Fibroblast of villous mesenchyme (primary cell): ENCODE measurements at places on chromosomes 16 and 17. TPM values are rescaled to one million over a fixed set of nuclear protein-coding genes. Genes with fewer than 3 reads are reported as not detected.

The HEATR3 gene
- 31.2 and 34.5 TPM in 2 replicates for total RNA-seq

The EFNB3 gene
- total RNA-seq = 0.32 and 0.43 TPM in 2 replicates

DNA sequence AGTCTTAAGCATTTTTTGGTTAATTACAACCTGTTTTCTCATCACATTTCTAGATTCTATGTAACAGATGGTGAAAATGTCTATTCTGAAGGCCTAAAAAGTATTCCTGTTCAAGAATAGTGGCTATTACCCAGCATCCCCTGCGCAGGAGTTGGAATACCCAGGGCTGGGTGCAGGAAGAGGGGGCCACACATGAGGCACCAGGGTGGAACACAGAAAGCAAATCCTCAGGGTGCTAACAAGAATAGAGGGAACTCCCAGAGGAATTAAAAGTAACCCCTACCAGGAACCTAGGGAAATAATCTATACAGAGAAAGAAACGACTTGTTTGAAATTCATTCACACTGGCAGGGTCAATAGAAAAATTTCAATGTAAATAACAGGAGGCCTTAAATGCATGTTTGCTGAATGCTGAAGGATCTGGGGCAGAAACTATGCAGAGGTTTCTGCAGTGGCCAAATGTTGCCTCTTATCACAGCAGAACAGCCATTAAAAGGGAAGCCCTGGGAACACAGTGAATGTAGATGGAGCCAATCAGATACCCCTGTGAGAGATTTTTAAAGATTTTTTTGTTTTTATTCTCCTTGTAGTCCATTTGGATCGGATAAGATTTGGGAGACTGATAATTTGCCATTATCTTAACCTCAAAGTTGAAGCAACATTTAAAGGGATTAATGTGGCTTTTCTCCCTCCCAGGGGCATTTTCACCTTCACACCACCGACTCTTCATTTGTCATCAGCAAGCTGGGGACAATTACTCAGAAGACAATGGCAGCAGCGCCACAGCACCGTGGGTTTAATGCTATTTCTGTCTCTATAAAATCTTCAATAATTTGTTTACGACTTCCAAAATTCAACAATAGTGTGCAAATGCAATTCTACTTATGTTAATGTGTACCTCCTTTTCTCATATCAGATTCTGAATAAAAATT is 196.0 kb upstream of the PSMD7 start:
- no peak for DNase-seq

GRCh38 chr17:38751808-38752307 is 683 bp upstream of the PSMB3 start:
- DNase-seq = peak; percentile 88

The TM4SF5 gene
- total RNA-seq = not detected in 2 replicates

The KRTAP9-2 gene
- total RNA-seq = not detected in 2 replicates

The DOC2B gene
- total RNA-seq = not detected in 2 replicates

The SP6 gene
- total RNA-seq = under 0.01 TPM in 2 replicates

GRCh38 chr16:68367030-68367429 is 56.2 kb downstream of the PRMT7 start:
- DNase-seq = peak; percentile 37
